Prostate gland (tissue), 2 donors: ENCODE measurements at places on chromosomes 13 and 19. TPM values are rescaled to one million over a fixed set of nuclear protein-coding genes. Genes with fewer than 3 reads are reported as not detected.

Gene MYADM
- 56.4 TPM for total RNA-seq

Gene PNMA8C
- total RNA-seq: 1.6 TPM

Gene KLK14
- 4.2 TPM for total RNA-seq

Gene SLC7A10
- not detected for total RNA-seq

Gene SIGLEC9
- total RNA-seq: 0.77 TPM

Gene SSC5D
- 8.6 TPM for total RNA-seq

Gene PRR36
- 2.2 TPM for total RNA-seq

Gene FLT1
- 9.1 TPM for total RNA-seq

Gene ZNF724
- total RNA-seq: 0.73 TPM

Gene TUBA3C
- total RNA-seq: 87.1 TPM

- no peak overlapping the region for H3K27ac ChIP-seq
- H3K4me3 ChIP-seq: no peak overlapping the region
- no peak for DNase-seq
- H3K36me3 ChIP-seq: no peaks in the 10 kb centered on the region
- no peaks in the 10 kb centered on the region for H3K4me1 ChIP-seq
- H3K27me3 ChIP-seq: no peaks in the 10 kb centered on the region
Observed at GRCh38 chr13:79621449-79621848, 140.5 kb downstream of the NDFIP2 start.

DNA sequence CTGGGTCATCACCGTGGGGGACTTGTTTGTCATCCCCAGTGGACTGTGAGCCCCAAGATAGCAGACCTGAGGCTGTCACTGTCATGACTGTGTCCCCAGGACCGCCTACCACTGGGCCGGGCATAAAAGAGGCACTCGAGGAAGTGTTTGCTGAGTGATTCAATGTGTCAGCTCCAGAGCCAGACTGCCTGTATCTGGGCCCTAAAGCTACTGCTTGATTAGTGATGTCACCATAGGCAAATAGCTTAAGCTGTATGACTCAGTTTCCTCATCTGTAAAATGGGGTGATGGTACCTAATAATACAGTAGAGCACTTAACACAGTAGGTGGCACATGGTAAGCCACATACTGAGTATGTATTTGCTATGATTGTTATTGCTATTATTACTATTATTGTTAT is 11.2 kb upstream of the CEACAM19 start:
- H3K27me3 ChIP-seq: no peaks in the 10 kb centered on the region
- no peak overlapping the region for H3K4me3 ChIP-seq
- H3K4me1 ChIP-seq: no peaks in the 10 kb centered on the region
- DNase-seq: no peak
- H3K27ac ChIP-seq: no peak overlapping the region
- no peaks in the 10 kb centered on the region for H3K36me3 ChIP-seq

DNA sequence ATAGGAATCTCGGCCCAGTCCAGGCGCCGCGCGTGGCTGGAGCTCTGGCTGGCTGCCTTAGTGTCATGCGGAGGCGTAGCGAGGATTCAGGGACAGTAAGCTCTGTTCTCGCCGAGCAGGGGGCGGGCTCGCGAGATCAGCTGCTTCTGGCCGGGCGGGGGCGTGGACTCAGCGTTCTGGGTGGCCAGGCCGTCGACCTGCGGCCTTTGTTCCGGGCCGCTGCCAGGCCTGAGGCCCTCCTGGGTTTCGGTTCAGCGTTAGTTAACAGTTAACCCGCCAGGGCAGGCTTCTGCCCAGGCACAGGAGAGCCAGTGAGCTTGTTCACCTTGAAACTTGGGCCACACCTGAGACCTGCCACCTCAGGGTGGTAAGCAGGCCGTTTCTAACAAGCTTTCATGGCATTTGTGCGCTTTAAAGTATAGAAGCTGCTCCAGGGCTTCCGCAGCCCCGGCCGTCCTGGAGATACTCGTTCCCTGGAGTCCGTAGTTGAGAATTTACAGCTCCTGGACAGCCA is 332.2 kb upstream of the SGCG start:
- H3K27ac ChIP-seq: no peak overlapping the region
- H3K27me3 ChIP-seq: no peaks in the 10 kb centered on the region
- H3K4me1 ChIP-seq: no peaks in the 10 kb centered on the region
- no peak for DNase-seq
- no peaks in the 10 kb centered on the region for H3K36me3 ChIP-seq
- H3K4me3 ChIP-seq: no peak overlapping the region

DNA sequence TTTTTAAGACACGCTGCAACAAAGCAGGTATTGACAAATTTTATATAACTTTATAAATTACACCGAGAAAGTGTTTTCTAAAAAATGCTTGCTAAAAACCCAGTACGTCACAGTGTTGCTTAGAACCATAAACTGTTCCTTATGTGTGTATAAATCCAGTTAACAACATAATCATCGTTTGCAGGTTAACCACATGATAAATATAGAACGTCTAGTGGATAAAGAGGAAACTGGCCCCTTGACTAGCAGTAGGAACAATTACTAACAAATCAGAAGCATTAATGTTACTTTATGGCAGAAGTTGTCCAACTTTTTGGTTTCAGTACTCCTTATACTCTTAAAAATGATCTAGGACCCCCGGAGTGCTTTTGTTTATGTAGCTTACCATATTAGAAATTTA is 1.2 kb downstream of the BRCA2 start:
- DNase-seq: no peak
- no peaks in the 10 kb centered on the region for H3K4me1 ChIP-seq
- H3K4me3 ChIP-seq: no peak overlapping the region
- no peak overlapping the region for H3K27ac ChIP-seq

DNA sequence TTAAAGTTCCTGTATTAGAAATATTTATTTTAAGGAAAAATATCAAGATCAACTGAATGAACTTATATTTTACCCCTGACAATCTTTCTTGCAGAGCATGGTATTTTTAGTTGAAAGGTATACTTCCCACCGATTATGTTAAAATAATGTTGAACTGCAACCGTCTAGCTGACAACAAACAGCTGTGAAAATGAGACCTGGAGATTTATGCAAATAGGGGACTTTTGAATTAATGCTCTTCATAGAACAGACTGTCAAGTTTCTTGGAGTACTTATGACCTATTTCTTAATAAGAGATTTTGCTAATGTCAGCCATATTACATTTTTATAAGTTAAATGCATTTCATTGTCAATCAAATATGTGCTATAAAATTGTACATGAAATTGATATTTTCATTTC is 210.9 kb downstream of the NALCN start:
- H3K36me3 ChIP-seq: no peaks in the 10 kb centered on the region
- no peak overlapping the region for H3K4me3 ChIP-seq
- no peaks in the 10 kb centered on the region for H3K27me3 ChIP-seq
- no peak for DNase-seq
- no peaks in the 10 kb centered on the region for H3K4me1 ChIP-seq

DNA sequence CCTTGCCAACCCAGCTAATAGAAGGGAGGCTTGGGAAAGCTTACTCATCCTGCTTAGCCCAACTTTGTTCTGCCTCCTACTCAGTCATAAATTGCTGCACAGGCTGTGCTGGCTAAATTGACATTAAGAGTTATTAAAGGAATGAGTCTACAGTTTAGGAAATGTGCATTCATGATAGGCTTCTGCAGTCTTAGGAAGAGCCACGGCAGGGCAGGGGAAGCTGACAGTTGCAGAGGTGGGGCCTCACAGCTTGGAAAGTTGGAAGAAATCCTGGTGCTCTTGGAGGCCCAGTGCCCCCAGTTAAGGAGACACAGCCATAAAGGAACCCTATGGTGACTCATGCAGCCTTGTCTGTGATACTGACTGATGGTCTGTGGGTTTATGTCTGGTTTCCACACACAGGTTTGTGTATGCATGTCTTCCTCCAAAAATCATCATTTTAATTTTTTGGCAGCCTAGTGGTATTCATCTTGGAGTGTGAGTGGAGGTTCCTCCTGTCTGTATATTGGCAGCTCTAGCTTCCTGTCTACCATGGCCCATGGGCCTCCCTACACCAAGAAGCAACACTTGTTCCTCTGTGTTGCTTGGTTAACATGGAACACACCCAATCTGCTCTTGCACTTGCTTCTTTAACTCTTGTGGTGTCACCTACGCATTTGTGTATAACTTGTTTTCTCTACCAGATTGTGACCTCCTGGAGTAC is 135.0 kb upstream of the KL start:
- DNase-seq: peak; percentile 47
- no peaks in the 10 kb centered on the region for H3K36me3 ChIP-seq
- peaks cover 8% of the 10 kb centered on the region for H3K4me1 ChIP-seq
- no peak overlapping the region for H3K4me3 ChIP-seq
- H3K27ac ChIP-seq: peak overlapping the region; percentile 71
- no peaks in the 10 kb centered on the region for H3K27me3 ChIP-seq

DNA sequence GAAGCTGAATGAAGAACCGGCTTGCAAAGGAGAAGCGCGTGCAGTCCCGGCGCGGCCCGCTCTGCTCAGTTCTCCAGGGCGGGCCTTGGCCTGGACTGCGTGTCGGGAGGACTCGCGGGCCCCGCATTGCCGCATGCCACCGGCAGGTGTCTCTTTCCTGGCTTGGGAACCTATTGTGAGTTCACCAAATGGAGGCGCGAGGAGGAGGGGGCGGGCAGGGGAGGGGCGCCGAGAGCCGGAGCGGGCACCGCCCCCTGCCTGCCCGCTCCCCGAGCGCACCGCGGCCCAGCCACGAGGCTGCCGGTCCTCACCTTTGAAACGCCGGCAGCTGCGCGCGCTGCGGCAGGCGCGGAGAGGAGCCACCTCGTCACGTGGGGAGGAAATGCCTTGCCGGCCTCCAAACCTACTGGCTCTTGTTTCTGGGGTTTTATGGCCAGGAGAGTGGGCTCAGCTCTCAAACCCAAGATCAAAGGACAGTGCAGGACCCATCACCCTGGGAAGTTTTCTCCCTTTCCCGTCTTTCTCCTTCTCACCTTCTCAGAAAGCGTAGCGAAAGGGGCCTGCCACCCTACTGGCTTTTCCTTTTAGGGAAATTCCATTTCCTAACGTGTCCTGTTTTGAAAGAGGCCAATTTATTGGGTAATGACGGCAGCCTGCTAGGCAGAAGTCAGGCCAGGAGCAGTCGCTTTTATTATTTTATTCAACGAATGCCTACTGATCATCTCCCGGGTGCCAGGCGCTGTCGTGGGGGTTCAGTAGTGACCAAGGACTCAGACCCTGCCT is 13.8 kb upstream of the UBE2L5 start:
- peak overlapping the region; percentile 29 for H3K4me3 ChIP-seq
- H3K27me3 ChIP-seq: no peaks in the 10 kb centered on the region
- H3K27ac ChIP-seq: peak overlapping the region; percentile 87

DNA sequence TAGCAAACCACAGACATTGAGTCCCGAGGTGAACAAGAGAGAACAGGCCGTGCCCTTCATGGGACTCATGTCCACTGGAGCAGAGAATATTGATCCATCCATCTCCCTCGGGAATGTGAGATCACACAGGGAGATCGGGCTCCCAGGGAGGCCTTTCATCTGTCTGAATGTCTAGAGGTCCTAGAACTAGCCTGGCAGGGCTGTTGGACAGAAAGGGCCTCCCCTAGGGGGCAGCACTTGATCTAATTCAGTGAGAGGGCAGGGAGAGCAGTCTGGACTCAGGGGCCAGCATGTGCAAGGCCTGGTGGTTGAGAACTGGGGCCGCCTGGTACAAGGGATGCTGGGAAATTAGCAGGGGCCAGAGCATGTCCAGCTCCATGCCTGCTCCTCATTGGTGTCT is 4.3 kb downstream of the RUVBL2 start:
- H3K27ac ChIP-seq: no peak overlapping the region
- H3K27me3 ChIP-seq: no peaks in the 10 kb centered on the region
- no peak for DNase-seq
- H3K4me1 ChIP-seq: peaks cover 6% of the 10 kb centered on the region

DNA sequence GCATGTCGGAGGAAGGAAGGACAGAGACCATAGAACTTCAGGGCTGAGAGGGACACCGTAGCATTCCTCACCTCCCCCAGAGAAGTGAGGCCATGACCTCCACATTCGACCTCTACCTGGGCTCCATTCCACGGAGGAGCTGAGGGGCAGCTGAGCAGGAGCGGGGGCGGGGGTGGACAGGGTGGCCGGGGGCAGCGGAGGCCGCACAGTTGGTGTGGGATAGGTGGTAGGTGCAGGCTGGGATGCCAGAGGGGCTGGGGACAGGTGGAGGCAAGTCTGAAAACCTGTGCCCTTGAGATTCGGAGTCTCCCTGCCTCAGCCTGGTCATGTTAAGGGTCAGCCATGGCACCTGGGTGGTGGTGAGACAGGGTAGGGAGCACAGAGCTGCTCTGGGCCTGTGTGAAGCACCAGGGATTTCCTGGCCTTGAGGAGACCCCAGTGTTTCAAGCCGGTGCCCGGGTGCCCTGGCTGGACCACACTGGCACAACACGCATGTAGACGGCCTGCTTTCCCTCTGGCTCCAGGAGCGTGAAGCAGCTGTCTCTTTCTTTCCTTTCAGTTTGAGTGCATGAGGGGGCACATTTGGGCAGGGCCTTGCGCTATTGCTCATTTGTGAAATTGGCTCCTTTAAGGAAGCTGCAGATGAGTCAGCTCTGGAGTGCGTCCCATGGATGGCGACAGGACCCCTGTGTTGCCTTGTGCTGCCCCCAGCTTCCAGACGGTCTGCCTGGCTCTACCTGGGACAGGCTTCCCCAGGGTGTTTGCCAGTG is 51.8 kb downstream of the TSSK6 start:
- H3K4me3 ChIP-seq: no peak overlapping the region
- no peaks in the 10 kb centered on the region for H3K27me3 ChIP-seq
- DNase-seq: no peak
- H3K36me3 ChIP-seq: peaks cover 14% of the 10 kb centered on the region

GRCh38 chr19:18921593-18921992 is 2.1 kb downstream of the DDX49 start:
- H3K27me3 ChIP-seq: no peaks in the 10 kb centered on the region
- H3K27ac ChIP-seq: no peak overlapping the region
- no peak for DNase-seq
- H3K36me3 ChIP-seq: peaks cover 17% of the 10 kb centered on the region
- H3K4me3 ChIP-seq: no peak overlapping the region

DNA sequence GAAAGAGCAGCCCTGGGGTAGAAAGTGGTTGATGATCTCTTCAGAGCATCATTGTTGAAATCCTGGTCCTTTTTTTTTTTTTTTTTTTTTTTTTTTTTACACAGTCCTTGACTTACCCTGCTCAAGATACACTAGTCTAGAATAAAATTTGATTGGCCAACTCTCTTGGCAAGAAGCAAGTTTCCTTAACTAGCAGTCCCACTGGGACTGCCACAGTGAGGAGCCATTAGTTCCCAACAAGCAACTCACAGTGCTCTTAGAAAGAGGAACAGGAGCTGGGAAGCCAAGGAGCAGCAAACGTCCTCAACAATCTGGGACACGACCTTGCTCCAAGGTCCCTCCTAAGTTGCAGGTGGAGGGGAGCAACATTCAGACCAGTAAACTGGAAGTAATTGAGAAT is 47.9 kb upstream of the INTS6 start:
- no peak overlapping the region for H3K4me3 ChIP-seq
- no peak overlapping the region for H3K27ac ChIP-seq
- no peak for DNase-seq
- H3K27me3 ChIP-seq: no peaks in the 10 kb centered on the region
- H3K4me1 ChIP-seq: no peaks in the 10 kb centered on the region
- H3K36me3 ChIP-seq: no peaks in the 10 kb centered on the region

DNA sequence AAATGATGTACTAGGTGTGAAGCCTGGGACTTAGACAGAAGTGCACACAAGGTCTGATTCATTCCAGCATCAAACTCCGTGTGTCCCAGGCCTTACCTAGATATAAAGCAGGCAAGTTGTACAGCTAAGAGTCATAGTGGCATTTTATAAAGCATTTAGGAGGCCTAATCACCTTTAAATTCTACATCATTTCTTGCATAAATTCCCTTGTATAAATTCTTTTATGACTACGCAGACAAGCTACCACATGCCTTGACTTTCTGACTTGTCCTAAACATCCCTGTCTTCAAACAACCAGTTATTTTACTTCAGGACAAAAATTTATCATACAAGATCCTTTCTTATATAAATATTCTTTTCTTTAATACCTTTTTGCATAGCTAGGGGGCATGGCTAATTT is 22.5 kb downstream of the TMEM255B start:
- H3K36me3 ChIP-seq: no peaks in the 10 kb centered on the region
- H3K27me3 ChIP-seq: peaks cover 8% of the 10 kb centered on the region
- H3K27ac ChIP-seq: no peak overlapping the region
- DNase-seq: no peak
